CD4-positive, CD25-positive, alpha-beta regulatory T cell (primary cell): ENCODE measurements at places on chromosomes 13 and 19. TPM values are rescaled to one million over a fixed set of nuclear protein-coding genes. Genes with fewer than 3 reads are reported as not detected.

Gene MUC16
- total RNA-seq, result 0.07 TPM

Gene LRRC8E
- total RNA-seq, result not detected

Gene LRRC63
- total RNA-seq, result 0.20 TPM

- no peaks in the 10 kb centered on the region for H3K27me3 ChIP-seq
- no peaks in the 10 kb centered on the region for H3K36me3 ChIP-seq
- no peak overlapping the region for H3K4me3 ChIP-seq
- no peak overlapping the region for H3K27ac ChIP-seq
- H3K4me1 ChIP-seq, result no peaks in the 10 kb centered on the region
- no peak for DNase-seq
These were observed 547.7 kb upstream of the KLF12 start for GRCh38 chr13:74681891-74682290.

DNA sequence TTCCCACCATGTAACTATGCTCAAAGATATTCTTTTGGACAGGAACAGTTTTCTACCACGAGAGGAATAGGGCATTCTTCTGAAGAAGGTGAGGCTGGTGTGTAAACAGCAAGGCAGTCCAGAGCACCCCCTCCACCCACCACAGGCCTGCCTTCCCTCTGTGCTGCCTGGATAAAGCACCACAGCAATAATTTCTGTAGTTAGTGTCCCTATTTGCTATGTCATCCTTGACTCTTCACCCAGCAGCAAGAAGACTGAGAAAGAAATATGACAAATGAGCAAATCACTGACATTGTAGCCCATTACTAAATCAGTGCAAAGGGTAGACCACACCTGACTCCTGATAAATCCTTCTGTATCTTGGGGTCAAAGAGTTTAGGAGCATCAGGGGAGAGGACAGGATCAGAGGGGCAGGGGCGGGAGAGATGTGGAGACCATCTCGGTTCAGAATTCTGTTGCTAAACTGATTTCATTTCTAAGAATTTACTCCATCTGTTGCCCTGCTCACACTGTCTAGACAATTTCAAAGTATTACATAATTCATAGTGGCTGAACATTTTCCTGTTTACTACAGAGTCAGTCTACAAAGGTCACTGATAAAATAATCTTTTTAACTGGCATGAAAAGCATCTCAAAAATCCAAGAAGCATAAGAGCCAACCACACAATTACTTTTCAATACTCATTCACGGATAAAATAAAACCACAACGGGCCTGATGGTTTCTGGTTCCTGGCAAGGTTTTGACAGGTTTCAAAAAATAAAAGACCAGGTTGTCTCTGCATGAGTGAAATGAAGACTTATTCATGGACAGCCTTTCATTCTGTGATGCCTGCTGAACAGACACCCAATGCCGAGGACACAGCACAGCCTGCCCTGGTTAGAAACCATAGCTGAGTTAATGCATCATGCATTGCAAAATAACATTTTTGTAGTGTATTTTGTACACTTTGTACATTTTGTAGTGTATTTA is 88.4 kb upstream of the IRS2 start:
- no peaks in the 10 kb centered on the region for H3K4me1 ChIP-seq
- DNase-seq, result no peak
- peaks cover 2% of the 10 kb centered on the region for H3K27me3 ChIP-seq
- no peak overlapping the region for H3K27ac ChIP-seq

DNA sequence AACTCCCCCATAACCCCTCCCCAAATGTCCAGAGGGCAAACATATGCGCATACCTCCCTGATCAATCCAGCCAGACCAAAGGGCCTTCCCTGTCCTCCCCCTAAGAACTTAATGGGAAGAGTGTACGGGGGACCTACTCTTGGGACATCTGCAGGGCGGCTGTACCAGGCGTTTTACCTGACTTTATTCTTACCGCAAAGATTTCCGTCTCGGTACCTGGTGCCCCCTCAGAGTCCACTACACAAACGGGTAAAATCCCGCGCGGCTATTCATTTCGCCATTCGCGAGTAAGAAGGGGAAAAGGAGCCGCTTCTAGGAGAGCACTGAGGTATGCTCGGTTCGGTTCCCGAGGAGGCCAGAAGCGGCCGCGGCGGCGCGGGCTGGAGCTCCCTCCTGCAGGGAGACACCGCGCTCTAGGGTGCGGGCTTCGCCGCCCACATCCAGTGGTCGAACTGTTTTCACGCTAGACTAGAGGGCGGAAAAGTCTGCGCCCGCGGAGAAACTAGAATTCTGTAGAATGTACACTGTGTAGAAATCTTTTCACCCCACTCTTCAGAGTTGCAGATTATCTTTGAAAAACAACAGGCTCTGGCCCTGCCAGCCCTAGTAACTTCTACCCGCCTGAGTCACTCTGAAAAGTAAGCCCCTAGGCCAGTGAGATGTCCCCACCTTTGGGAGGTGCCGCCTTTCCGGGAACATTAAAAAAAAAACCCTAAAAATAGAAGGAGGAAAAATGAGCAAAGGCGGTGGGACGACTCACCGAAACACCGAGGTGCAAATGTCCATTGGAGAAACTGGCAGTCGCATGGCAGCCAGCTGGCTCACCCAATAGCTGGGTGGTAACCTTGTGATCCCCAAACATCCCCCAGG is 3.8 kb upstream of the TSHZ3 start:
- H3K27ac ChIP-seq, result no peak overlapping the region
- no peak for DNase-seq
- H3K4me1 ChIP-seq, result peaks cover 62% of the 10 kb centered on the region
- H3K4me3 ChIP-seq, result no peak overlapping the region

- H3K36me3 ChIP-seq, result no peaks in the 10 kb centered on the region
- no peak overlapping the region for H3K4me3 ChIP-seq
- peaks cover 6% of the 10 kb centered on the region for H3K27me3 ChIP-seq
- DNase-seq, result no peak
These were observed 27.1 kb upstream of the LATS2 start for GRCh38 chr13:21088534-21088933.

DNA sequence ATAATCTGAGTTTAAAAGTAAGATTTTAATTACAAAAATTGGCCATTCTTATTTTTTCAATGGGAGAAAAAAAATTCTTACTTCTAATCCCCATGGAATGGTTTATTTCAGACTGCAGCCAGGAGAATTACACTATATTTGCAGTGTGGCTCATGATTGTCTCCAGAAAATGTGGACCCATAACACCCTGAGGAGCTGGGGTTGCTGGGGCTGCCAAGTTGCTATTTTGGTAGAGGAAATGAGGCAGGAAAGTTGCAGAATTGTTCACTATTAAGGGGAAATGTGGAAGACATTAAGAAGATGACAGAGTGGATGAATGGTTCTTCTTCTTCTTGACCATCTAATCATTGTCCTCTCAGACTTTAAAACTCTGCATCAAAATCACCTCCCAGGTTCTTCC is 4.6 kb upstream of the SCEL start:
- no peaks in the 10 kb centered on the region for H3K4me1 ChIP-seq
- no peaks in the 10 kb centered on the region for H3K36me3 ChIP-seq
- H3K4me3 ChIP-seq, result no peak overlapping the region
- H3K27ac ChIP-seq, result no peak overlapping the region

DNA sequence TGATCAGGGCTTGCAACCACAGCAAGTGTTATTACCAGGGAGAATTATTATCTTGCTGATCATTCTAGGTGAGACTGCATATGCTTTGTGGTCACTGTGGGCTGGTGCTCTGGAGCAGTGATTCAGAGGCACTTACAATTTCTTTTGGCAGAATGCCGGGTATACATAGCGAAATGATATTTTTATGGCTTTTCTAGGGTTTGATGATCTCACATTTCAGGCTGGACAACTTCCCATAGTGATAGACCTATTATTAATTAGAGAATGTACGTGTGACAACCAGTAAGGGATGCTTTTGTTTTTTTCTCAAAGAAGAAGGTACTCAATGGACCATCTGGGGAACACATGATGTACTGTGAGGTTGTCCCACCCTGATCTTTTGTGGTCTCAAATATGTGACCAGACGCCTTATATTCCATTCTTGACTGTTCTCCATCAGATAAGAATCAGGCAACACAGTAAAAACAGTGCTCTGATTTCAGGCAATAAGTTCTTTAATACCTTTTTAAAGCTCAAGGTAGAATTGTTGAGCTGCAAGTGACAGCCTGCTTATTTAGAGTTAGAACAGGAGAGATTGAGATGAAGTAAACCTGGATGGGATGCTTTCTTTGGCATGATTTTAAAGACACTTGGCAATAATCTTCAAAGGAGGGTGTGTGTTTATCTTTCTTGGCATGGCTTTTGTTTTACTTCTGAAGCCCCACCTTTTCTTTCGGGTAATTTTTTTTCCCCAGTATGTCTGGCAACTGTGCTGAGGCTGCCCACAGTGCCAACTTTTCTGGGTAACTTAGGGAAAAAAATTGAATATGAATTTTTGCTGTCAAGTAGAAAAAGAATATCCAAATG is 27.4 kb upstream of the SCEL start:
- no peak overlapping the region for H3K27ac ChIP-seq
- no peaks in the 10 kb centered on the region for H3K4me1 ChIP-seq
- no peak overlapping the region for H3K4me3 ChIP-seq
- no peak for DNase-seq
- no peaks in the 10 kb centered on the region for H3K36me3 ChIP-seq
- no peaks in the 10 kb centered on the region for H3K27me3 ChIP-seq

- H3K27me3 ChIP-seq, result no peaks in the 10 kb centered on the region
- no peak overlapping the region for H3K27ac ChIP-seq
- no peaks in the 10 kb centered on the region for H3K4me1 ChIP-seq
- H3K36me3 ChIP-seq, result no peaks in the 10 kb centered on the region
- no peak for DNase-seq
These were observed 8.9 kb downstream of the FPR1 start for GRCh38 chr19:51742789-51743188.

GRCh38 chr13:24618011-24618955 is 61.9 kb upstream of the ATP12A start:
- H3K4me1 ChIP-seq, result peaks cover 48% of the 10 kb centered on the region
- peak; percentile 91 for DNase-seq
- H3K4me3 ChIP-seq, result no peak overlapping the region
- no peaks in the 10 kb centered on the region for H3K27me3 ChIP-seq
- no peaks in the 10 kb centered on the region for H3K36me3 ChIP-seq

- H3K27ac ChIP-seq, result no peak overlapping the region
- H3K36me3 ChIP-seq, result no peaks in the 10 kb centered on the region
- H3K4me3 ChIP-seq, result no peak overlapping the region
- H3K4me1 ChIP-seq, result no peaks in the 10 kb centered on the region
- no peaks in the 10 kb centered on the region for H3K27me3 ChIP-seq
These were observed 14.5 kb upstream of the SIGLEC14 start for GRCh38 chr19:51660975-51661600.

GRCh38 chr13:19794631-19795030 is 11.9 kb upstream of the PSPC1 start:
- no peak for DNase-seq
- H3K27ac ChIP-seq, result no peak overlapping the region
- no peaks in the 10 kb centered on the region for H3K4me1 ChIP-seq

GRCh38 chr19:46976845-46977320 is 42.8 kb upstream of the NPAS1 start:
- H3K27me3 ChIP-seq, result no peaks in the 10 kb centered on the region
- H3K4me1 ChIP-seq, result no peaks in the 10 kb centered on the region
- H3K27ac ChIP-seq, result no peak overlapping the region
- peaks cover 3% of the 10 kb centered on the region for H3K36me3 ChIP-seq
- H3K4me3 ChIP-seq, result no peak overlapping the region

DNA sequence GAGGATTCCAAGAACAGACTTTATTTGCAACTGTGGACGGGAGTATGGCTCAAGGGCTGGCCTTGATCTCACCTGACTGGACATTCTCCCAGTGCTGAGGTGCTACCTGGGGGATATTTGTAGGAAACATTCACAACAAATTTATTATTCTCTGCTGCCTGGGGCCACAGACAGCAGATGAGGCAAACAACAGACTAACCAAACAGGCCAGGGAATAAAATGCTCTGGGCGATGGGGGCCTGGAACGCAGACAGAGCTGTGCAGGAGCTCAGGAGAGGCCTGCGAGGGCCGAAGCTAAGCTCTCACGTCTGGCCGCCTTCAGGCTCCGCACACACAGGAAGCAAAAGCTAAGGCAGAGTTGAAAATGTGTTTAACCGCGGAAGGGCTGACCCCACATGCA is 7.8 kb downstream of the PLPP2 start:
- no peak overlapping the region for H3K4me3 ChIP-seq
- no peaks in the 10 kb centered on the region for H3K4me1 ChIP-seq
- DNase-seq, result no peak
- no peaks in the 10 kb centered on the region for H3K36me3 ChIP-seq
- H3K27ac ChIP-seq, result no peak overlapping the region
